ENCODE measurements at places on chromosomes 4 and X.
A peak's percentile ranks its signal among the peaks of the same experiment; 100 is the strongest.

DNA sequence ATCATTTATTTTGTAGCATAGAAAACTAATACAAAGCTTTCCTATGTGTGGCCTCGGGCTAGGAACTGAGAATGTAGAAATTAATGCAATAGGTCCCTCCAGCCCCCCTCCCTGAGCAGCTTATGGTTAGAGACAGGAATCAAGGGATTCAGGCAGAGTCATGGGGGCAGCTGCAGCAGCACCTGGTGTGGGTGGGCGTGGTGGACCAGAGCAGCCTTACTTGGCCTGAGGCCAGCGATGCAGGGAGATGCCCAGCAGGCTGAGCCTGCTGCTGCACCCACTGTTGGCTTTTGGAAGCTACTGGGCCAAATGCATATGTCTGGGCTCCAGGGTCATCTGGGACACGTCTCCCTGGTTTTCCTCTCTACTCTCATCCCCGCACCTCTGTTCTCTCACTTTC is 74.0 kb downstream of the STK32B start:
- no peak for DNase-seq

GRCh38 chrX:18558799-18559198 is 113.1 kb downstream of the RS1 start:
- no peak for DNase-seq

- DNase-seq, result no peak
These were observed 492 bp upstream of the SLIT2 start for GRCh38 chr4:20251031-20251795.

DNA sequence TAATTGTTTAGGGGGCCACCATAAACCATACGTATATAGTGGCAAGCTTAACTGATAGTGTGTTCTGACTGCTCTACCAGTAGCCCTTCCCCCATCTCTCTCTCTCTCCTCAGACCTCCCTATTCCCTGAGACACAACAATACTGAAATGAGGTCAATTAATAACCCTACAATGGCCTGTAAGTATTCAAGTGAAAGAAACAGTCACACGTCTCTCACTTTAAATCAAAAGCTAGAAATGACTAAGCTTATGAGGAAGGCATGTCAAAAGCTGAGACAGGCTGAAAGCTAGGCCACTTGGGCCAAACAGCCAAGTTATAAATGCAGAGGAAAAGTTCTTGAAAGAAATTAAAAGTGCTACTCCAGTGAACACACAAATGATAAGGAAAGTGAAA is 78.0 kb downstream of the PRDM5 start:
- no peak for DNase-seq

DNA sequence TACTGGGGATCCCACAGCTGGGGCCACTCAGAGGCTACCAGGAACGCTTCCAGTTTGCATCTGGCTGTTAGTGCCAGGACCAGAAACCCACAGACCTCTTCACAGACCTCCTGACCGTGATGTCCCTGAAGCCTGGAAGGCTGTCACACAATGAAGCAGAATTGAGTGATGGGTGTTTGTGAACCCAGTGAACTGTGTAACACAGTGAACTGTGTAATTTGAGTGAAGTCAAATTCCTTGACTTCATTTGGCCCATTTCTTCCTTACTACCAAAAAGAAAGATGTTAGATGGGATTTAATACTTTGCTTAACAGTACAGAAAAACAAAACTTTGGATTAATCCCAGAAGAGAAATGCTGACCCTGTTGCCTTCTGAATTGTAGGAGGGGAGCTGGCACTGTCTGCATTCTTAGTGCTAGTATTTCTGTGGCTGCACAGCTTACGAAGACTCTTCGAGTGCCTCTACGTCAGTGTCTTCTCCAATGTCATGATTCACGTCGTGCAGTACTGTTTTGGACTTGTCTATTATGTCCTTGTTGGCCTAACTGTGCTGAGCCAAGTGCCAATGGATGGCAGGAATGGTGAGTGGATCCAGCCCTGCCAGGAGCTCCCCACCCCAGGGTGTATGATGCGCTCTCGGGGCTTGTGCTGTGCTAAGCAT is 17.8 kb downstream of the SRD5A3 start:
- no peak for DNase-seq

DNA sequence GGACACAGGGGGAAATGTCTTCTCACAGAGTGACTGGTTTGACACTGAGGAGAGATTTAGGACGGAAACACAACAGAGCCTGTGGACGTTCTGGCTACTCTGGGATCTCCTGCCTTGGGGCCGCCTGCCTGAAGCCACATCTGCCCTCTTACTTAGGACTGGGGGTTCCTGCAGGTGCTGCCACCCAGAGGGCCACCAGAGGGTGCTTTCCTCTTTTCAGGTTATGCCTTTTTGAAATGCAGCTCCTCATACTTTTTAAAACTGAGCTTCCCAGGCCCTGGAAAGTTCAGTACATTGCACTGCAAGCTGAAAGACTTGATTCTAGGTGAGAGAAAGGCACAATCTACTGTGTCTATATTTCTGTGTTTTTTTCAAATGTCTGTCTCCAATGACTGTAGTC is 92.2 kb upstream of the PGRMC2 start:
- peak; percentile 51 for DNase-seq

DNA sequence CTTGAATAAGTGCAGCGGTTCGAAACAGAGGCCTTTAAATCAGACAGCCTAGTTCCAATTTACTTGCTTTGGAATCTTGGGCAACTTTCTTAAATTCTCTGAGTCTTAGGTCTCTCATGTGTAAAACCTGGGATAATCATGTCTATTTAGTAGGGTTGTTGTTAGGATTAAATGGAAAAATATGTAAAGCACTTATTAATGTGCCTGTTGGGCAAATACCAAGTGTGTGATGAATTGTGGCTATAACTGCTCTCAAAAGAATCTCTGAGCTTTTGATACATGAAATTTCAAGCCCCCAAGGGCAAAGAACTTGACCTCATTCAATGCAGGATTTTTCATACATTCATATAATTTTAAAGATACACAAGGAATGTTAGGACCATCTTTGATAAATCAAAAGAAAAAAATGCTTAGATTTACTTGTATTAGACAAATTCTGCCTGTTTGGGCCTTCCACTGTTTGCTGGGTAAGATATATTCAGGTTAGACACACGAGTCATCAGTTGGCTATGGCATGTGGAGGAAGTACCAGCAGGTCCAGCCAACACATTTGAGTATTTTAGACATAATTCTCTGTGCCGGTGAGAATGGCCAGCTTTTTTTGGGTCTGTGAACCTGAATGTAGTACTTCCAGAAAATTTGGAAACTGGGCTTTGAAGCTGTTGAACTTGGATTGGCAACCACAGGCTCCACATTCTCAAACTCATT is 241.4 kb upstream of the CNKSR2 start:
- DNase-seq, result no peak

- no peak for DNase-seq
These were observed 434.7 kb upstream of the NDST4 start for GRCh38 chr4:115548123-115548522.

GRCh38 chr4:6446538-6447451 is 25.6 kb downstream of the PPP2R2C start:
- DNase-seq, result no peak

DNA sequence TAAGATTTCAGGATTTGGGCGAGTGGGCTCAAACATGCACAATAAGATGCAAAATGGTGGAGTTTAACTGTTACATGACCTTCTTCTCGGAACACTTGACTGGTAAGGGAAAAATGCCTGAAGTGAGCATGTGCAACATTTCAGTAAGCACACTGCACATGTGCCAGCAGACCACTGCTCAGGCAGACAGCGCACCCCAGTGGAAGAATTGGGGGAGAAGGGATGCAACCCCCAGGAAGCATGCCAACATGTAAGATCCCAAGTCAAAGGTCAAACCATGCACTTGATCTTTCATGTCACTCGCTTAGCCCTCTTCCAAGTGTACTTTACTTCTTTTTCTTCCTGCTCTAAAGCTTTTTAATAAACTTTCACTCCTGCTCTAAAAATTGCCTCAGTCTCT is 256.3 kb downstream of the CENPC start:
- DNase-seq, result no peak

- DNase-seq, result no peak
These were observed 19.1 kb downstream of the GEMIN8 start for GRCh38 chrX:14010566-14010965.

DNA sequence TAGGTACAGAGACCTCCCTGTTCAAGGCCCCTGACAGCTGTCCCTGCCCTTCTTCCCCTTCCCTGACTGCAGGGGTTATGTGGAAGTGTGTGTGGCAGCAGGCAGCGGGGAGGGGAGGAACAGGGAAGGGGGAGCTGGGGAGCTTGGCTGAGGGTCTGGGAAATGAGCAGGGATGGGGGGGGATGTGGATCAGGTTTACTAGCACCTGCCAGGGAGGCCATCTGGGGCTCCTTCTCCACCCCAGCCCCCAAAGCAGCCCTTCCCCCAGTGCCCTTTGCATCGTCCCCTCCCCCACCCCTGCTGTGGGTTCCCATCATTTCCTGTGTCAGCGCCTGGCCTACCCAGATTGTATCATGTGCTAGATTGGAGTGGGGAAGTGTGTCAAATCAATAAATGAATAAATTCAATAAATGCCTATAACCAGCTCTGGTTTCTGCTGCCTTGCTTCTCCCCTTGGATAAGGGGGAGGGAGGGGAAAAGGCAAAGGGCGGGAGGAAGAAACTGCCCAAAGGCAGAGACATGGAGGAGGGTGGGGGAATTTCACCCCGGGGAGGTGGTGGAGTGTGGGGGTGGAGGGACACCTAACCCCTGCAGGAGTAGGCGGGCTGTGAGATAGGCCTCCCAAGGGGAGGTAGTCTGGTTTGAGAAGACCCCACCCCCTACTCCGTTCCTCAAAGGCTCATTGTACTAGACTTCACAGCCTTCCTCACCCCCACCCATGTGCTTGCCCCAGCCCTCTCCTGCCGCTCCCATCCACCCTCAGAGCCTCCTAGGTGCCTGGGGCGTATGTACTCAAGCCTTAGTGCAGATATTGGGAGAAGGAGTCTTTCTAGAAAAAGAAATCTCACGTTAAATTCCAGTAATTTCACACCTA is 3.2 kb downstream of the CXorf65 start:
- no peak for DNase-seq

GRCh38 chrX:43590150-43590549 is 65.9 kb upstream of the MAOA start:
- DNase-seq, result no peak

DNA sequence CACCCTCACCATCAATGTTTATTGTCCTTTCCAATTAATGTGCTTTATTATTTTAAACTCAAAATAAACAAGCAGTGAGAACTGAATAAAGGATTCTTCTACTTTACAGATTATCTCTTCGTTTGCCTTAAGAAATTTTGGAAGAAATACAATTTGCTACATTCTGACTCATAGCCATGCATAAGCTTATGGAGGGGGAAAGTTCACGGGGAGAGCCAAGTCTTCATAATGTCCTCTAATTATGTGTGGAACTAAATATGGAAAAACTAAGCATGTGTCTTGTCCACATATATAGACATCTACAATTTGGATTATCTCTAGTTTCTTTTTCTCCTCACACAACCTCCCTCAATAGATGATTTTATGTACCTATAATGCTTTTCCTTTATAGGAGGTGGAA is 17.5 kb downstream of the CXCL13 start:
- DNase-seq, result no peak

- DNase-seq, result no peak
These were observed 68.1 kb downstream of the FAM53A start for GRCh38 chr4:1615786-1616556.

GRCh38 chr4:41185614-41186592 is 28.4 kb downstream of the APBB2 start:
- no peak for DNase-seq

DNA sequence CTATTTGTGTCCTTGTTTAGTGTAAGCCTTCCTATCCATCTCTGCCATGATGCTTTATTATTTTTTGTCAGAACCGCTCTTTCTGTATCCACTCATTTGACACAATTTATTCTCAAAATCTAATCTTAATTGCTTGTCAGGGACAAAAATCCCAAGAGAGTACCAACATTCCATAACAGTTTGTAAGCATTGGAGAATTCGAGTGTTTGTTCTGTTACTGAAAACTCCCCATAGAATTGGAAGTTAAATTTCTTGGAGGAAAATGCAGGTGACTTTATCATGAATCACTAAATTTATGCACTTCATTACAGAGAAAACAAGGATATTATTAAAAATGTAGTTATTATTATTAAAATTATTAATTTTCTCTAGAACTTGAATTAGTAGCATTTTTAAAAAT is 1986.1 kb downstream of the ARAP2 start:
- DNase-seq, result no peak

GRCh38 chr4:128060121-128060698 is 902 bp upstream of the LARP1B start:
- DNase-seq, result peak; percentile 27

GRCh38 chrX:44400588-44400987 is 57.1 kb upstream of the EFHC2 start:
- DNase-seq, result peak; percentile 49

- DNase-seq, result no peak
These were observed 1199.9 kb upstream of the DIAPH2 start for GRCh38 chrX:95484781-95485180.

DNA sequence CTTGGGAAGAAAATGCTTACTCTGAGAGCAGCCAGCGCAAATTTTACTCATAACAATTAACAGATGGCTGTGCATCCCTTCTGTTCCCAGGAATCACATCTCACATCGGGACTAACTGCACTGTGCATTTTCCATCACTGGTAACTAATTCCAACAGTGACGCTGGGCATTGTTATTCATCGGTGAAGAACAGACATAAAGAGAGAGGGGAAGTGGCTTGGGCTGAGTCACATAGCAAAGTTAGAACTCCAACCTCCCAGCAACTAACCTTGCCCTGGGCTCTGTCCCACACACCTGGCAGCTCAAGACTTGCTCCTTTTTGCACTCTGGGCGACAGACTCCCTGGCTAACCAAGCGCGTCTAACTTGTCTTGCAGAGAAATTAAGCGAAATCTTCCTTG is 6.4 kb upstream of the LONRF3 start:
- DNase-seq, result no peak

- peak; percentile 80 for DNase-seq
These were observed 30.4 kb downstream of the ELF4 start for GRCh38 chrX:130079824-130080406.

- DNase-seq, result peak; percentile 31
These were observed 488 bp downstream of the NAP1L5 start for GRCh38 chr4:88697141-88697540.

DNA sequence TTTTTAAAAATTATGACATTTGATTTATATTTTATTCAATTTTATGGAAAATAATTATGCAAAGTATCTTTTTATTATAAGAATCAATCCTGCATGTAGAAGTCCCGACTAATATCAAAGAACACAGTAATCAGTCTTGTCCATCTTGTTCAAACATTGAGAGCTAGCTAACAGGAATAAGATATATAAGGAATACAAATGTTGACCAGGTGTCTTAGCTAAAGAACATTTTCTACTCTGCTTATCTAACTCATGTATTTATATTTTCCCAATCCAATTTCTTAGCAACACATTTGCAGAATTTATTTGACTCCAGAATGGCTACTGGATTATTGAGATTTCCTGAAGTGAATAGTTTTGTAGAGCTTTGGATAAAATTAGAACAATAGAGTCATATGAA is 61.5 kb upstream of the NR3C2 start:
- DNase-seq, result no peak
